ENCODE measurements at places on chromosomes 6 and 20. TPM values are rescaled to one million over a fixed set of nuclear protein-coding genes. Genes with fewer than 3 reads are reported as not detected.

The MAFB gene
- 0.11 TPM for total RNA-seq

The TRIM40 gene
- 0.13 TPM for total RNA-seq

- no peaks in the 10 kb centered on the region for H3K4me1 ChIP-seq
- no peak overlapping the region for H3K27ac ChIP-seq
- DNase-seq = no peak
- no peaks in the 10 kb centered on the region for H3K36me3 ChIP-seq
These were observed 690.2 kb upstream of the NRSN1 start for GRCh38 chr6:23435798-23436197.

DNA sequence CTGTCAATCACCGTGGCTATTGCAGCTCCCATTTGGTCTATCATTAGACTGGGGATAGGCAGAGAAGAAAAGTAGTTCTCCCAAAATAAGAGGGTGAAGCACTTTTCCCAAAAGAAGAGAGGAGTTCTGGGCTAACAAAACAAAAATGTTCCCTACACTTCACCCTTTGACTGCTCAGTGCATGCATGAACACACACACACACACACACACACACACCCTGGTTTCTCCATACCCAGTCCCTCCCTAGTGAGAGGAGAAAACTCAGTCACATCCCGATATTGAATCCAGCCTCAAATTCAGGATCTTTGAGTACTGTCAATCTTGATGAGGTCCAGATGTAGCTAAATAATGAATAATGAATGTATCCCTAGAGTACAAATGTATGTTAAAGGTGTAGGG is 4.6 kb upstream of the TBPL1 start:
- H3K27me3 ChIP-seq = 0 out of 2 replicates have a peak, but pooled peaks cover 2% of the 10 kb centered on the region
- H3K36me3 ChIP-seq = no peaks in the 10 kb centered on the region
- no peak overlapping the region for H3K27ac ChIP-seq
- H3K4me3 ChIP-seq = no peak overlapping the region

DNA sequence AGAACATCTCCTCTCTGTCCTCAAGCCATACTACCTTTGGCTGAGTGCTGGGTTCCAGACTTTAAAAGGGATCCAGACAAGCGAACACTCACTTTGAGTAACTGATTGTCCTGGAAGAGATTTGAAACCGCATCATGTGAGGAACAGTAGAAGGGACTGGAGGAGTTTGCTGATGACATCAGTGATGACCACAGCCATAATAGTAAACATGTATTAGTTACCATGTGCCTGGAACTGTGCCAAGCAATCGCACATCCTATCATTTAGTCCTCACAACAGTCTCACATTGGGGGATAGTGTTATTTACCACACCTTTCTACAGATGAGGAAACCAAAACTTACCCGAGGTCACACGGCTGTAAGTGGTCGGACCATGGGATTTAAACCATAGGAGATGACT is 39.8 kb downstream of the ARMC2 start:
- DNase-seq = no peak
- no peaks in the 10 kb centered on the region for H3K4me1 ChIP-seq
- H3K27ac ChIP-seq = no peak overlapping the region
- H3K27me3 ChIP-seq = no peaks in the 10 kb centered on the region

- no peak overlapping the region for H3K27ac ChIP-seq
- H3K4me1 ChIP-seq = no peaks in the 10 kb centered on the region
- H3K27me3 ChIP-seq = no peaks in the 10 kb centered on the region
These were observed 556.0 kb upstream of the JAG1 start for GRCh38 chr20:11229772-11230171.

DNA sequence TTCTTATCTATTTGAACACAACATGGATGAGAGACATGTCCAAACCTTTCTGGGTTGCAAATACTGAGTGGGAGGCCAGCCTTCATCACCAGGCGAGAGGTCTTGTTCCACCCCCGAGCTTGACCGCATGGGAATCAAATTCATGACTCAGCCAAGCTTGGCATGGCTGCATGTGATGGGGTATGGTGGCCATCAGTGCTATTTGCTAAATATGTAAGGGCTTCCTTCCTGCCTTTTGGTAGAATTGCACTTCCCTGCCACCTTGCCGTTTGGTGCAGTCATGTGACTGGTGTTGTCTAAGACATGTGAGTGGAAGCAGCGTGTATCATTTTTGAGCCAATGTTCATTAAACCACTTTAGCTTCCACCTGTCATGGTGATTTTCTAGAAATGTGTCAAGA is 508.9 kb upstream of the SULF2 start:
- H3K27ac ChIP-seq = no peak overlapping the region
- no peak overlapping the region for H3K4me3 ChIP-seq
- H3K27me3 ChIP-seq = no peaks in the 10 kb centered on the region
- peaks cover 30% of the 10 kb centered on the region for H3K4me1 ChIP-seq
- no peaks in the 10 kb centered on the region for H3K36me3 ChIP-seq

The PRSS16 gene
- not detected for total RNA-seq

- H3K27me3 ChIP-seq = no peaks in the 10 kb centered on the region
- no peaks in the 10 kb centered on the region for H3K4me1 ChIP-seq
- no peak overlapping the region for H3K4me3 ChIP-seq
- no peak overlapping the region for H3K27ac ChIP-seq
- H3K36me3 ChIP-seq = no peaks in the 10 kb centered on the region
These were observed 51.5 kb upstream of the NXT1 start for GRCh38 chr20:23298926-23299672.

The PTK7 gene
- 99.8 TPM for total RNA-seq

- no peak for DNase-seq
- H3K27me3 ChIP-seq = no peaks in the 10 kb centered on the region
- H3K36me3 ChIP-seq = no peaks in the 10 kb centered on the region
- H3K4me1 ChIP-seq = peaks cover 8% of the 10 kb centered on the region
- no peak overlapping the region for H3K4me3 ChIP-seq
These were observed 220.3 kb upstream of the LRFN2 start for GRCh38 chr6:40807484-40807883.

DNA sequence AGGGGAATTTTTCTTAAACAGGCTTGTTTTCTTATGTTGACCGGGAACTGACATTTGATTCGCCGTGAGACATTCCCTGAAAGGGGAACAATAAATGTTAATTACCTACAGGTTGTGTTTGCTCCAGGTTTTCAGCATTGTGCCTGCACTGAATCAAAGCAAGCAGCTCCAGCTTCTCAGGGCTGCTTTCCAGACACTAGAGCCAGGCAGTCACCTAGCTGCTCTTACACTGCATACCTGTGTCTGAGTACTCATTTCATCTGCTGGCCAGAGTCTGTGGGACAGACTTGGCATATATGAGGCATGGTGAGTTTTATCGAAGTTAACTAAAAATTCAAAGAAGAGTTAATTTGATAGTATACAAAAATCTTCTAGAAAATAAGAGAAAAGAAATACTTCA is 951.8 kb upstream of the MAP3K7 start:
- DNase-seq = no peak
- no peaks in the 10 kb centered on the region for H3K4me1 ChIP-seq
- H3K27ac ChIP-seq = no peak overlapping the region
- no peak overlapping the region for H3K4me3 ChIP-seq
- no peaks in the 10 kb centered on the region for H3K27me3 ChIP-seq

DNA sequence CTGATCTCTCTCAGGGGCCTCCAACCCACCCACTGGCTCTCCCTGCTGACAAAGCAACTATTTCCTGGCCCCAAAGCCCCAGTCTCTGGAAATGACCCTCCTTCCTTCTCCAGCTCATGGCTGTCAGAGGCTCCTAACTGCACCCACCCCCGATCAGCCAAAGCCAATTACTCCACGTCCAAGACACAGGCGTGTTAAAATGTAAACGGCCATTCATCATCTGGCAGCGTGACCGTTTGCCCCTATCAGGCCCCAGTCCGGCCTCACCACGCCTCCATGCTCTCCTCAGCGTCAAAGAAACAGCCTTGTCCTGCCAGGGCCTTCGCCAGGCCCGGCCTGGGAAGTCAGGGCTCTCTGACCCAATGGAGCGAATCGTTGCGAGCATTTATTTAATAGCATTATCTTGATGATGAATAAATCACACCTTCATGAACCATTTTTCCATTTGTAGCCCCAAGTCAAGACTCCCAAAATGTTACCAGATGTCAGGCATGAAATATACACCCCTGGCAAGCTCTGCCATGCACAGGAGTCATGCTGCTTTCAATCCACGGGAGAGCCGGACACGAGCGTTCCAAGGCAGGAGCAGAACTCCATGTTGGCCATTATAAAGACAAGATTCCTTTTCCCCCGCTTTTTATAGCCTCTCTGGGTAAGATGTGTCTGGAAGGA is 17.7 kb downstream of the RIPOR3 start:
- peak; percentile 62 for DNase-seq
- H3K27ac ChIP-seq = no peak overlapping the region
- H3K27me3 ChIP-seq = no peaks in the 10 kb centered on the region
- no peaks in the 10 kb centered on the region for H3K36me3 ChIP-seq
- no peak overlapping the region for H3K4me3 ChIP-seq

GRCh38 chr6:90936286-90936685 is 349.4 kb upstream of the MAP3K7 start:
- H3K36me3 ChIP-seq = no peaks in the 10 kb centered on the region
- no peaks in the 10 kb centered on the region for H3K27me3 ChIP-seq
- H3K4me1 ChIP-seq = no peaks in the 10 kb centered on the region

GRCh38 chr6:43923376-43924221 is 153.6 kb downstream of the VEGFA start:
- H3K4me1 ChIP-seq = peaks cover 74% of the 10 kb centered on the region
- H3K36me3 ChIP-seq = no peaks in the 10 kb centered on the region
- no peak overlapping the region for H3K27ac ChIP-seq
- no peak for DNase-seq
- no peaks in the 10 kb centered on the region for H3K27me3 ChIP-seq

- 0 out of 2 replicates have a peak, but pooled peaks cover 2% of the 10 kb centered on the region for H3K36me3 ChIP-seq
- no peak for DNase-seq
- no peaks in the 10 kb centered on the region for H3K4me1 ChIP-seq
- no peak overlapping the region for H3K27ac ChIP-seq
These were observed 8.7 kb upstream of the ECT2L start for GRCh38 chr6:138787138-138787537.

DNA sequence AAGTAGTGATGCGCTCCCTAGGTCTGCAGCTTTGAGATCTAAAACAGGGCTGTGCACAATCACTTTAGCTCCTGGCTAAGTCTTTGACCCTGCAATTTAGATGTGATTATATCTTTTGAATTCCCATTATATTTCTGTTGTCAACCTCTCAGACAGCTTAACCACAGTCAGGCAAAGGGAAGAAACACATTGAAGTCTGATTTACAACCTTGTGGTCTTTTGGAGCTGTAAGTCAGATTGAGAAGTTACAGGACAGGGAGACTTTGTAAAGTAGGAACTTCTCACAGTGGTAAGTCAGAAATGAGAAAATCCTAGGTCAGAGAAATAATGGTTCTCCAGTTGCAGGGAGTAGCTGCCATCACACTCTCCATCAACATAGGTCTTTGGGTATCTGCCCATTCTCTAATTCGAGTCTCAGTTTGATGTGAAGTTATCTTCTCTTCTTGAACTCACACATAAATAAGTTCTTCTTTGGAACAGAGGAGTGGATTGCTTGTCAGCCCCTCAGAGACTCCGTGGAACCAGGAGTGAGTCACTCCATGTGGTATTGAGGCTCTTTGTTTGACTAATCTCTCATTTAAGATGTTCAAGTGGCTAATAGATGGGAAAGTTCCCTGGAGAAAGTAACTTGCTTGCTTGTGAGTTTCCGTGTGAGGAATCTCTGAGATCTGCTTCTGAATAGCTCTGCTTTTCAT is 35.0 kb upstream of the SGK1 start:
- H3K36me3 ChIP-seq = no peaks in the 10 kb centered on the region
- DNase-seq = no peak
- peaks cover 8% of the 10 kb centered on the region for H3K27me3 ChIP-seq
- no peaks in the 10 kb centered on the region for H3K4me1 ChIP-seq

GRCh38 chr20:48843057-48843806 is 15.4 kb upstream of the PREX1 start:
- H3K4me3 ChIP-seq = no peak overlapping the region
- no peak overlapping the region for H3K27ac ChIP-seq
- no peaks in the 10 kb centered on the region for H3K36me3 ChIP-seq
- peaks cover 19% of the 10 kb centered on the region for H3K27me3 ChIP-seq
- DNase-seq = no peak

GRCh38 chr6:133290930-133291329 is 49.8 kb downstream of the EYA4 start:
- no peaks in the 10 kb centered on the region for H3K36me3 ChIP-seq
- DNase-seq = no peak
- no peak overlapping the region for H3K27ac ChIP-seq
- no peak overlapping the region for H3K4me3 ChIP-seq

The NRSN2 gene
- total RNA-seq = 32.3 TPM

GRCh38 chr20:1336699-1337367 is 7.9 kb upstream of the SDCBP2 start:
- no peak for DNase-seq
- peaks cover 17% of the 10 kb centered on the region for H3K4me1 ChIP-seq
- no peak overlapping the region for H3K27ac ChIP-seq
- H3K36me3 ChIP-seq = peaks cover 13% of the 10 kb centered on the region
- H3K4me3 ChIP-seq = no peak overlapping the region

DNA sequence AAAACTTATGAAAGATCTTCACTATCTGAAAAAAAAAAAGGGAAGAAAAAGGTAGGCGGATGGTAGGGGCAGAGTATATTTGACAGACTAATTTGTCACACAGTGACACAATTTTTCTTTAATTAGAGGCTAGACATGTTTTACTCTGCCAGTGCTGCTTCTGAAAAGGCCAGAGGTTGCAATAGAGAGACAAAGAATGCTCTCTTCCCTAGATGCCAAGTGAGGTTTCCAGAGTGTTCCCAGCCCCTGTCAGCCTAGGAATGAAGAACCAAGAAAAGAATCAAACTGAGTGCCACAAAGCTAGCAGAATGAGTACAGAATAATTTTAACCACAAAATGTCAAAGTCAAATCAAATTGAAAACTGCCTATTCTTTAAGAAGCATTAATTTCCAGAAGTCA is 13.0 kb downstream of the PNISR start:
- no peak for DNase-seq
- no peak overlapping the region for H3K4me3 ChIP-seq
- no peak overlapping the region for H3K27ac ChIP-seq
- peaks cover 67% of the 10 kb centered on the region for H3K36me3 ChIP-seq
- H3K4me1 ChIP-seq = no peaks in the 10 kb centered on the region
- H3K27me3 ChIP-seq = no peaks in the 10 kb centered on the region

The PRRT1 gene
- 0.64 TPM for total RNA-seq

DNA sequence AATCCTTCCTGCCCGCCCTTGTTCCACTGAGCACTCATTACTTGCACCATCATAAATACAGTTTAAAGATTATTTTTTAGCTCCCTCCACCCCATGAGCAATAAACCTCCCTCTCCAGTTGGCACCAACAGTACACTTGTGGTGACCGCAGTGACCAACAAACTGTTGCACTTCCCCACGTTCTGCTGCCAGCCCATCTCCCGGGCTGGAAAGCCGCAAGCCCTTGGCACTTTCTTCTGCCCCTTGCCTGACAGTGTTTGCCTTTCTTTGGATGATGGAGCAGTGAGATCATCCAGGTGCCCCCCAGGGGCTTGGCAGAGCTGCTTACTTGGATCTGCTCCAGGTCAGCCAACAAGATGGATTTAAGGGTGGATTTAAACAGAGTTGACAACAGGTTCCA is 21.6 kb downstream of the KCNB1 start:
- no peaks in the 10 kb centered on the region for H3K36me3 ChIP-seq
- H3K27me3 ChIP-seq = peaks cover 62% of the 10 kb centered on the region
- DNase-seq = no peak
- no peak overlapping the region for H3K27ac ChIP-seq

- H3K4me3 ChIP-seq = no peak overlapping the region
- DNase-seq = no peak
- H3K27me3 ChIP-seq = no peaks in the 10 kb centered on the region
These were observed 53.0 kb downstream of the FARS2 start for GRCh38 chr6:5314191-5314865.

- no peak overlapping the region for H3K4me3 ChIP-seq
- no peaks in the 10 kb centered on the region for H3K36me3 ChIP-seq
- H3K4me1 ChIP-seq = no peaks in the 10 kb centered on the region
- no peak overlapping the region for H3K27ac ChIP-seq
- no peaks in the 10 kb centered on the region for H3K27me3 ChIP-seq
These were observed 114.5 kb downstream of the SLC22A3 start for GRCh38 chr6:160462551-160463109.

The PRKN gene
- 0.31 TPM for total RNA-seq

The ADTRP gene
- not detected for total RNA-seq

Measured in HepG2 (cell line).